Umbilical cord (tissue), 2 donors: ENCODE measurements at places on chromosomes 1 and 21.
A peak's percentile ranks its signal among the peaks of the same experiment; 100 is the strongest.

DNA sequence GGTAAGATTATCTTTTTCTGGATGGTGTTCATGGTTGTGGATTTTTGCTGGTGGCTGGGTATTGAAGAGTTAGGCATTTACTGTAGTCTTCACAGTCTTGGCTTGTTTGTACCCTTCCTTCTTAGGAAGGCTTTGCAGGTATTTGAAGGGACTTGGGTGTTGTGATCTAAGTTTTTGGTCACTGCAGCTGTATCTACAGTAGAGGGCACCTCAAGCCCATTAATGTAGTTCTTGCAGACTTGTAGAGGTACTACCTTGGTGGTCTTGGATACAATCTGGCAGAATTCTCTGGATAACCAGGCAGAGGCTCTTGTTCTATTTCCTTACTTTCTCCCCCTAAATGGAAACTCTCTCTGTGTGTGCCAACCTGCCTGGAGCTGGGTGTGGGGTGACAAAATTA, 155.8 kb upstream of the BRINP3 start:
- DNase-seq = no peak

DNA sequence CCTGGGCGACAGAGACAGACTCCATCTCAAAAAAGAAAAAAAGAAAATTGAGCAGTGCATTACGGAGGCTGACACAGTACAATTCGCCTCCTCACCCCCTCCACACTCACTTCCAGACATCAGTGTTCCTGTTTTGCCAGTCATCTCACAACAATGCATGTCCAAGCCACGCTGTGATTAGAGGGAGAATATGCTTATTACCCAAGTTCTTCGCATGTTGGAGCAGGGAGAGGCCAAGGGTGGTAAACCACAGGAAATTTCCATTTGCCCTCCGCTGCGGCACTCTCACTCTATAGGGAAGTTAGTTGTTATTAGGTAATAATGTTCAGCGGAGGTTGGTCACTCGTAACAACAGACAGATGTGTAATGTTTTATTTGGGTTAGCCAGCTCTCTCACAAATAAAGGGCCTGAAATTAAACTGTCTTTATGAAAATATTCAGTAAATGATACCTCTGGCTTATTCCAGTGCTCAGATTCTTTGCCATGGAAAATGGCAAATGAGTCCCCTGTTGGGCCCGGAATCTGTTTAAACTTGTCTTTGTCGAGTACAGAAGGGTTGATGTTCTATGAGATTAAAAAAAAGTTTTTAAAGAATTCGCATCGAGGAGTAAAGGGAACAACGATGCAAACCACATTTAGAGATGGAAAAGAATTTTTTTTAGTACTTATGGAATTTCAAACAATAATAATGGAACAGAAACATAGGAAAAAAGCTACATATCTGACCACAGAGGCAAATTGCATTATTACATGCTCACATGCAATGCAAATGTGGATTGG, 33.1 kb downstream of the KCNJ15 start:
- DNase-seq = no peak

DNA sequence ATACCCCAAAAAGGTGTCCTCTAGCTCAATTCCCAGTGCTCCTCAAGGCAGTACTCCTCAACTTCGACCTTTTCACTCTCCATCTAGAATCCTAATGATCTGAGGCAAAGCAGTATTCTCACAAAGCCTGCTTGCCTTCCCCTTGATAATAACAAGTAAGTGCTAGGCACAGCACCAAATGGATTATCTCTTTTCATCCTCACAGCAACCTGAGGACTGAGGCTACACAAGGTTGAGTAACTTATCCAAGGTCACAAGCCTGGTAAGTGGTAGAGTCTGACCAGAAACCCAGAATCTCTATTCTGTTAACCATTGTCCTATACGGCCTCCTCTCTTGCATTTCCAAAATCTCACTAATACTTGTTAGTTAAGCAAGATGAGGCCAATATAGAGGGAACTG, 5.1 kb downstream of the SYDE2 start:
- DNase-seq = no peak

DNA sequence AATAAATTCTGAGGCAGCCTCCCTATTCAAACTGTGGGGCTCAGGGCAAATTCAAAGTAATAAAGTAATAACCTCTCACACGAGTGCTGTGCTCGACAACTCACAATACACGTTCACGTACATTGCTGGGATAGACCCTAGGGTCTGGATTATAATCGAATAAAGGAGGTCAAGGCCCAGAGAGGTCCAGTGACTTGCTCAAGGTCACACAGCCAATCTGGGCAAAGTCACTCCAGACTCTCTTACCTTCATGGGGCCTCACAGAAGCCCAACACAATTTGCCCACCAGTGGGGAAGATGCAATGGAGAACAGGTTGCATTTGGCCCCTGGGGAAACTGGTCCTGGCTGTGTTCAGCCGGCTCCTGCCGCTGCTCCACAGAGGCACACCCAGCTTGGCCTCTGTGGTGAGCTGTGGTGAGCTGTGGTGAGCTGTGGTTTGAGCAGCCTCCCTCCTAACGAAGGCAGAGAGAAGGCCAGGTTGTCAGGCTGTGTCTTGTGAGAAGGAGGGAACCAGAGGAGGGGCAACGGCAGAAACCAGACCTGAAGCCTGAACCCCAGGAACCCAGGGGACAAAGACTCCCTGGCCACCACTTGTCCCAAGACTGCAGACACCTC, 35.1 kb downstream of the NUAK2 start:
- DNase-seq = no peak

DNA sequence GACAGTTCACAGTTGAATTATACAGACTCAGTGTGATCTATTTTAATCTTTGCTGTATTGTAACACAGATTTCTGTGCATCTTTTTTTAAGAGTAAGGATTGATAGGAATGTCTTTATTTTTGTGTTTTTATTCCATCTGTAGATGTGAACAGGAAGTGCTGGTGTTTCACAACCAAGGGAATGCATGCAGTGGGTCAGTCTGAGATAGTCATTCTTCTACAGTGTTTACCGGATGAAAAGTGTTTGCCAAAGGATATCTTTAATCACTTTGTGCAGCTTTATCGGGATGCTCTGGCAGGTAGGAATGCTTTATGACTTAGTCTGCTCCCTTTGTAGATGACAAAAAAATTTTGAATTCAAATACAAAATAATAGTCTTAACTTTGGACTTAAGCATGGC, 84.5 kb downstream of the CC2D1B start:
- DNase-seq = no peak

- DNase-seq = no peak
Observed at GRCh38 chr1:228348708-228349467, 57.7 kb downstream of the TRIM11 start.

GRCh38 chr1:222392556-222392955, 155.3 kb downstream of the HHIPL2 start:
- no peak for DNase-seq

- no peak for DNase-seq
Observed at GRCh38 chr1:57137980-57138379, 172.2 kb upstream of the C8B start.

- DNase-seq = no peak
Observed at GRCh38 chr1:4468804-4469514, 185.4 kb upstream of the AJAP1 start.

DNA sequence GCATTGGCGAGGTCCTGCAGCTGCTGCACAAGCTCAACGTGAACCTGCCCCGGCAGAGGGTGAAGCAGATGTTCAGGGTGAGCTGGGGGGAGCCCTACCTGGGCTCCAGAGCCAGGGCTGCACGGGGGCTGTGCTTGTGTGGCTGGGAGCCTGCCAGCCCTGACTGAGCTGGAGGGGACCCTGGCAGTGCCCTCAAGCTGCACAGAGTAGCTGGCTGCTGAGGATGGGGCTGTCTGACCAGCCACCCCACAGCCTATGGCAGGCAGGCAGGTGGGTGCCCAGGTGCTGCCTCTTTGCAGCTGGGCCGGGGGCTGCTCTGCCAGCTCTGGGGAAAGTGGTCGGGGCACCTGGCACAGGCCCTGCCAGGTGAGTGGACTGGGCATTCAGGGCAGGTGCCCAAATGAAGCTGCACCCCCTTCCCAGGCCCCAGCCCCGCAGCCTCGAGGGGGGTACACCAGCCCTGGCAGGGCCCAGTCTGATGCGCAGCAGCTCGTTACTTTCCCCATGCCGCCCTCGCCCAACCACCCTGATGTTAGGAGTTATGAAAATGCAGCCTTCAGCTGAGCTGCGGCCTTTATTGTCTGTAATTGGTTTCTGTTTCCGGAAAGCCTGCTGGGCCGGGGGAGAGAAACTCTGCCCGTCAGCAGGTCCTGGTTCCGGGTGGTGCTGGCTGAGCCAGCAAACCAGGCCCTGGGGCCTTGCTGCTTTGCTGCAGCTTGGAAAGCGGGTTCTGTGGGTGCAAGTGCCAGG, 4.3 kb downstream of the PLCH2 start:
- DNase-seq = no peak

DNA sequence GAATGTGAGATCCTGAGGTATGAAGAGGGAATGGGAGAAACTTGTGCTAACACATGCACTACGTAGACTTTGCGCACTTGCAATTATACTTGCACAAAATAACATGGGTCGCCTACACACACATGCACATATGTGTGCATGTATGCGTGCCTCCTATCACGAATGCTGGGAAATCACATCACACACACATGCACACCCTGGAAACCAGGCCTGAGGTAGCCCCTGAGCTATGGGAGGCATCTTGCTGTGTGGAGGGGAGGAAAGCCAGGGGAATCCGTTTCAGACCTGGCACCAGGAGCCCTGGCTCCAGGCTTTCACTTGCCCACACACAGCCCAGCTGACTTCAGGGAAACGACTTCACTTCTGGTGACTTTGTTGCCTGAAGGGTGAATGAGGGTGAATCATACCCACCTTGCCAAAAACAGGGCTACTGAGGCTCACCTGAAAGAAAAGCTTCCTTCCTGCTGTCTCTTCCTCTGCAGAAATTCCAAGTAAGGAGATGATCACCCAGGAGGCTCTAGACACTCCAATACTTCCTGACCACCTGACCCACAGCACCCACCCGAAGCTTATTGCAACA, 136.0 kb upstream of the NGF start:
- no peak for DNase-seq

DNA sequence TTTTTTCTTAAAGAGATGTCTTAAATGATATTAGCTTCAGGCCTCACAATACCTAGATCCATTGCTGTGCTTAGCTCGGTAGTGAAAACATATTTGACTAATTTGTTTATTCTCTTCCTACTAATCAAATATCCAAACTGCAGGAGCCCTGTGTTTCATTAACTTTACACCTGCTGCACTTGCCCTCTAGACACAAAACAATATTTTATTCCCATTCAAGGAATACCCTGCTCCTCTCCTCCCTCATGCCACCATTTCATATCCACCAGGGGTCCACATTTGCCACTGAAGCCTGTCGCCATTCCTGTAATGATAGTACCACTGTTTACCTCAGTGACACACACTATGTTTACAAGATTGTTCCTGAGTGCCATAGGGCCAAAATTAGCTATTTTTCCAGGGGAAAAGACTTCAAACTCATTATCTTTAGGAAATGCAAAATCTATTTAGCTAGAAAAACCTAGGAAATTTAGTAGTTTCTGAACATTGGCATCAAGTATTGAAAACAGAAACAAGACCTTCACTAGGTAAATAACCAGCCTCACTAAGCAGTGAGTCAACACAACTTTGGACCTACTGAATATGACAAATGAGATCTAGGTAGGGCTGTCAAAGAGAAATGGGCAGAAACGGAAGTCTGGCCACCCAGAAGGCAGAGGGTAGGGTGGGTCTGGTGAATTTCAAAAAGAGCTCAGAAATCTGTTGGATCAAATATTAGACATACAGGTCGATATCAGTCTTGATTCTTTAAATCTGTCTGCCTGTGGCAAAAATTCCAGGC, 134.6 kb upstream of the KCNK1 start:
- DNase-seq = no peak

GRCh38 chr21:42456457-42456856, 39.6 kb downstream of the RSPH1 start:
- no peak for DNase-seq

GRCh38 chr21:32844653-32845436, 73.3 kb upstream of the PAXBP1 start:
- no peak for DNase-seq

- DNase-seq = peak; percentile 8
Observed at GRCh38 chr1:95742591-95743089, 508.6 kb downstream of the RWDD3 start.

- no peak for DNase-seq
Observed at GRCh38 chr1:50112193-50112592, 3.5 kb downstream of the ELAVL4 start.

DNA sequence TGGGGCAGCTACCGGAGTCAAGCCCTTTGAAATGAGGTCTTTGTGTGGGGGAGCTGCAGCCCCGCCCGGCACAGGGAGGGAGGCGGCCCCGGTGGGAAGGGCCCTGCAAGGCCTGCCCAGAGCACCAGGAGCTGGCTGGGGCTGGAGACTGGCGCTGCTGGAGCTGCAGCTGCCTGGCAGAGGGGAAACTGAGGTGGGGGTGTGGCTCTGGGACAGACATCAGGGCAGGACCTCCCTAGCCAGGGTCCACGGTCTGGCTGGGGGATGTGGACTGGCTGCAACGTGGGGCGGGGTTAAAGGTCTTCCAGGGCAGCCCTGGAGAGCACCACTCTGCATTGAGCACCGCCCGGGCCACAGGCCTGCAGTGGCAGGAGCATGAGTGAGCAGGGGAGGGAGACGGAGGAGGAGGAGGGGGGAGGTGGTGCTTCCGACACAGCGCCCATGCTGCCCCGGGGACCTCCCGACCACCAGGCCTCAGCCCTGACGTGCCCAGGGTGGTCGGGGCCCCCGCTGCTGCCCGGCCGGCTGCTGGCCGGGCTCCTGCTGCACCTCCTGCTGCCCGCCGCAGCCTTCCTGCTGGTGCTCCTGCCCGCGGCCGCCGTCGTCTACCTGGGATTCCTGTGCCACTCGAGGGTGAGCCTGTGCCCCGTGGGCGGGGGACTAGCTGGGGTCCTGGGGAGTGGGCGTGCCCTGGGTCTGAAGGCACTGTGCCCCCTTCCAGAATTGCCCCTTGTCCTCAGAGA, 4.8 kb upstream of the ANKRD65 start:
- no peak for DNase-seq

DNA sequence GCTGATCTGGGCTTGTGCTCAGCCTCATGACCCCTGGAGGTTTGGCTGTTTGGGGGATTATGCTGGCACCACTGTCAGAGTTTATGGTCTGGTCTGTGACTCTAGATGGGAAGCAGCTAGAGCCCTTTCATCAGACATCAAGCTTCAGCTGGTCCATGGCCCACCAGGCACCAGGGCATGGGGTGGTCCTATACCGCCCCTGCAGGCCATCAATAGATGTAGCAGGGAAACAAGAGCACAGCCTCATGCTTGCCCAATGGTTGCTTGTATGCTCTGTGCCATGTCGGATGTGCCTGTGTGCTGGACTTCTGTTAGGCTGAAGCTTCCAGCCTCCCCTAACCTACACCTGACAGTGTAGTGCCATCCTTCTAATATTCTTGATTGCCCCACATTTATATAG, 71.1 kb upstream of the CD34 start:
- no peak for DNase-seq

DNA sequence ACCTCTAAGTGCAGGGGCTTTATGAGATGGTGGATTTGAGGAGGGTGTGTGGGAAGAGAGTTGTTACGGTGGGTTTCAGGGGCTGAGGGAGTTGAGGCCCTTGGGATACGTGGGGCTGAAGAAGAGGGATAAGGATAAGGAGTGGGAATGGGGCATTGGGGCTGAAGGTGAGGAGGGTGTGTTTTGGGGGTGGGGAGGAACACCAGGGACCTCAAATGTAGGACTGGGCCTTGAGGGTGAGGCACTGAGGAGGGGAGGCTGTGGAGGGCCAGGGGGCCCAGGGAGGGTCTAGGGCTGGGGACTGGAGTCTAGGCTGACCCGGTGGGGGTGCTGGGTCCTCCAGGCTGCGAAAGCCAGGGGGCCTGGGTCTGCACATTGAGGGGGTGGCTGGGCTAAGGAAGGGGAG, 1.2 kb upstream of the PLEKHM2 start:
- DNase-seq = no peak
